Islet precursor cell (in vitro differentiated cells): ENCODE measurements at places on chromosomes 7 and 10.

DNA sequence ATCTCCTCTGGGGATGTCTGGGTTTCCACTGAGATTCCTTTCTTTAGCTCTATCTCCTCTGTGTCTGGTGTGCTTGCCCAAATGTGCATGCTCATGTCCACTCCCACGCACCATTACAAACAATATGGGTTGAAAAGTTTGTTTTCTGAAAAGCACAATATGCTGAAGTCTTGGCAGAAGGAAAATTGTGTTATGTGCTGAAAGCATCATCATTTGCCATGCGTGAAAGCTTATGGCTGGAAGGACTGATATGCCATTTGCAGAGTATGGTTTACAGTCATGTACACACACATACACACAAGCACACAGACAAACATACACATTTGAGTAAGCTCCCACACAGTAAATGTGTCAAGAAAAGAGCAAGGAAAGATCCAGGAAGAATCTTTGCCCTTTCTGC is 231.6 kb downstream of the SORCS3 start:
- no peak for DNase-seq

- no peak for DNase-seq
These were observed 25.0 kb upstream of the ITGB8 start for GRCh38 chr7:20305726-20306125.

- no peak for DNase-seq
These were observed 266.5 kb downstream of the AUTS2 start for GRCh38 chr7:69864822-69865221.

GRCh38 chr10:19431622-19432351 is 383.2 kb downstream of the MALRD1 start:
- DNase-seq, result no peak

- DNase-seq, result no peak
These were observed 217.2 kb downstream of the ANK3 start for GRCh38 chr10:60172363-60172990.

GRCh38 chr7:148918058-148918596 is 34.0 kb upstream of the EZH2 start:
- DNase-seq, result no peak

DNA sequence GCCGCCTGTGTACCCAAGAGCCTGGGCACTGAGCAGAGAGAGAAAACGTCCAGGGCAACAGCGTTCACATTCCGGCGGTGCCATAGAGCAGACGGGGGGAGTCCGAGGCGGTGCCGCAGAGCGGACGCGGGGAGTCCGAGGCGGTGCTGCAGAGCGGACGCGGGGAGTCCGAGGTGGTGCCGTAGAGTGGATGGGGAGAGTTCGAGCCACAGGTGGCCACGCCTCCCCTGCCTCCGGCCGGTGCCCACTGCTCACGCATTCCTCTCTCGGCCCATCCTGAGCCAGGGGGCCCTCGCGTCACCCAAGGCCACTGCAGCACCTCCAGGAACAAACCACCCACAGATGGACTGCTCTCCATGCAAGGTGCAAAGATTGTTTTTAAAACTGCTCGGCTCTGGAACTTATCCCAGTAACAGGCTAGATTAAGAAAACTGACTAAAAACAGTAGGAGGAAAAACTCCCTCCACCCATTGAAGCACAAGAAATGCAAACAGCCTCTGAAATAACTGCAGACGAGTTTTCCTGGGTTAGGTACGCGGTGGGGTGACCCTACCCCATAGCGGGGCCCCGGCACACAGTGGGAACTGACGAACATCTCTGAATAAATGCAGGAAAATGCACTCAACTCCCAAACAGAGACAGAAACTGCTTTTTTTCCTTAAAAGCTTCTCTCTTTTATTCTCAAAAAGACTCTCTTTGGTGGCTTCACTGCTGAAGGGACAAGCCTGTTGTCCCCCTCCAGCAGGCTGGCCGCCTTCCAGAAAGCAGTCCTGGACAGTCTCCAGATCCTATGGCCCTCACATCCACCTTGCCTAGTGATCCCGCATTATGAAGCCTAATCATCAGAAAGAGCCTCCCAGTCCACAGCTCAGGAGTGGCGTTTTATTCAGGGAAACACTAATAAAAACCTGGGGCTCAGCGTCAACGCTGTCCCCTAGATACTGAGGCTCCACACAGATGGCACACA is 55.9 kb downstream of the DIP2C start:
- DNase-seq, result no peak

DNA sequence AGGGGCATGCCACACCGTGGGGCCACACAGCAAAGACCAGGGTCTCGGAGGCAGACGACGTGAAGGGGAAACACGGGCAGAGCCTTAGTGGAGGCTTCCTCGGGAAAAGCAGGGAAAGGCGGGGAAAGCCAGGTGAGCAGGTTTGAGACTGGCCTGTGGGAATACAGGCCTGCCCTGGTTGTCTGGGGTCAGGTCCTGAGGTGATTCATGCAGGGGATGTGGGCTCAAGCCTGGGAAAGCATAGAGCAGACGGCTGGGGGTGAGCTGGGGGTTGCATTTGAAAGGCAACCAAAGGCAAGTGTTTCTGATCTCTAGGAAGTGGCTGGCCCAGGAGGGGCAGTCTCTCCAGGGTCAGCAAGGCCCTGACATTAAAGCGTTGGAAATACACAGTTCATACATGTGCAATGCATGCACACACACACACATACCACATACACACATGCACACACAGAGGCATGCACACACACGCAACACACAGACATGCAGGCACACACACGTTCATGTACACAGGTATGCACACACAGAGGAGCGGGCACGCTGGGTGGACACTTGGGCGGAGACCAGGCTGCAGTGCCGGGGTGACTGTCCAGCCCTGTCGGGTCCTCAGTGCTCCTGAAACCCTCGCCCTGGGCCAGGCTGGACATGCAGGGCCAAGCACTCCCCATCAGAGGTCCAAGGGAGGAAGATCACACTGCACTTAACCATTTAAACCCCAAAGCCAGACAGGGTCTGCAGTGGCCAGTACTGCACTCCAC is 51.8 kb downstream of the DPYSL4 start:
- DNase-seq, result peak; percentile 76

DNA sequence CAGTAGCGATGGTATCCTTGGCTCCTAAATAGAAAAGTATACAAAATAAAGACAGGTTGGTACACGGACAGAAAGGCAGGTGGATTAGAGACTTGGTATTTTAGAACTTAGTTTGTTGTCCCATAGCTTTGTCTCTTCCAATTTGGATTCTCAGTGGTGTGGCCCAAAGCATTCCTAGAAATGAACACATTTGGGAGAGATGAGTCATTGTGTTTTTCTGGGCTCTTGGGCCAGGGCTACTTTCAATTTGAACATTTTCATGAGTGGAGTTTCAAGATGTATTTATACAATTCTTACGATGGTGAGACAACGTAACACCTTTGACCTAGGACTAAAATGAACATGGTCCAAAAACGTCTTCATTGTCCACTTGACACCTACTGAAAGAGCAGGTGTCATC is 225.1 kb upstream of the YAE1 start:
- DNase-seq, result no peak
